ENCODE measurements at places on chromosomes 11 and 22. TPM values are rescaled to one million over a fixed set of nuclear protein-coding genes. Genes with fewer than 3 reads are reported as not detected.

DNA sequence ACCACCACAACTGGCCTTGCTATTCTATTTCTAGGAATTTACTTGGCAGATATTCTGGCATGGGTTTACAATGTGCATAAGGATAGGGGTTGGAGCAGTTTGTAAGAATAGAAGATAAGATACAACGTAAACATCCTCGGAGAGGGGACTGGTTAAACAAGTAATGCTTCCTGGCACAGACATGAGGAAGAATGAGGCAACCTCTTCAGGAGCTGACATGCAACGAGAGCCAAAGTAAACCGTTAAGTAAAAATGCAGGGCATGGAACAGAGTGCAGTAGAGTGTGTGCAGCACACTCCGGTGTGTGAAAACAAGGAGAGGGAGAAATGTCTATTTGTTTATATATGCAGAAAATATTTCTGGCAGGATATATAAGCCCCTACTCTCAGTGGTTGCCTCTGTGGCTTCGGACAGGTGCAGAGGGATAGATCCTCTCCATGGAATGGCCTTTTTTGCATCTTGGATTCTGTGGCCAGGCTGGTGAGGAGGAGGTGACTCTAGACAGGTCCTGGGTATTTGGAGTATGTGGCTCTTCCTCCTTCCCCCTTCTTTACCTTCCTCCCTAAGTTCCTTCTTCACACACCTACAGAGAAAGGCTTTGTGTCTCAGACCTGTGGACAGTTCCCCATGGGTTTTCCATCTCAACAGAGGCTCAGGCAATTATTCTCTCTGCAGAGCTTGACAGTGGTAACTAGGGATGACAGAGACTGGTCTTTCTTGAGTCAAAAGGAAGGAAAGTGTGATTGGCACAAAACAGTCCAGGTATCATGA lies 2.5 kb downstream of the RAB36 start:
- H3K27me3 ChIP-seq: no peaks in the 10 kb centered on the region
- H3K4me3 ChIP-seq: no peak overlapping the region
- H3K4me1 ChIP-seq: peaks cover 25% of the 10 kb centered on the region
- no peaks in the 10 kb centered on the region for H3K36me3 ChIP-seq

- no peak overlapping the region for H3K4me3 ChIP-seq
- no peaks in the 10 kb centered on the region for H3K36me3 ChIP-seq
Observed at GRCh38 chr22:35230839-35231584, 26.3 kb upstream of the HMGXB4 start.

PGR gene
- 0.03 TPM for total RNA-seq

DNA sequence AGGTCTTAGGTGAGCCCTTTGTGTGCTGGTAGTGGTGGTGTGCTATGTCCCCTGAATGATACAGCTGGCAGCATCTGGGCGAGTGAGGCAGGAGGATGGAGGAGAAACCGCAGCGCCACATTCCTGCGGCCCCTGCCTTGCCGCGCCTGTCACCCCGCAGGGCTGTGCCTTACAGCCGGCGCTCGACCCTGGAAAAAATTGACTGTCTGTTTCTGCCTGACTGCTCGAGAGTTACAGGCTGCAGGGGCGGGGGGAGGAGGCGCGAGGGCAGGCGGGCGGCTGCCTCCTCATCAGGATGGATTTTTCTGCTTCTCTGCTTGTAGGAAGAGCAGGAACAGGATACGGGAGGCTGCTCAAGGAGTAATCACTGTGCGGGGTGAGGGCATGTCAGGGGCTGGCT lies 443.4 kb downstream of the MIAT start:
- DNase-seq: no peak
- no peak overlapping the region for H3K27ac ChIP-seq
- no peaks in the 10 kb centered on the region for H3K36me3 ChIP-seq
- H3K4me1 ChIP-seq: no peaks in the 10 kb centered on the region

ANKK1 gene
- total RNA-seq: not detected

POU2AF2 gene
- total RNA-seq: not detected

OR51B4 gene
- not detected for total RNA-seq

DNA sequence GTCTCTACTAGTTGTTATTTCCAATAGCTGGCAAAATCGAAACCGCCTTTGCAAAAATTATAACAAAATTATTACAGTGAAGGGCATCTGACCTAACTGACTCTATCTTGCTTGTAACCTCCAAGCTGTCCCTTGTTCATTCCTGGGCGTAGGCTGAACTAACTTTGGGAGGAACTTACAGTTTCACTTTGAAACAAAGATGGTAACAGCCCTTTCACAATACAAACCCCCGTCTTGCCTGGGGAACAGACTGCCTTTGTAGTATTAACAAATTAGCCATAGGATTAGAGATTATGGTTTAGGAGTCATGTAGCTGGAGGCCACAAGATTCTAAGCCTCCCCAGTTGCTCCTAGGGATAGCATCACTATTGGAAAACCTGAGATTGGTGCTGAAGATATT lies 131.6 kb upstream of the HSD17B12 start:
- H3K4me3 ChIP-seq: no peak overlapping the region
- H3K27ac ChIP-seq: no peak overlapping the region
- peaks cover 3% of the 10 kb centered on the region for H3K27me3 ChIP-seq
- H3K4me1 ChIP-seq: peaks cover 8% of the 10 kb centered on the region
- no peak for DNase-seq

GRCh38 chr11:18485913-18486528 lies 30.4 kb downstream of the LDHAL6A start:
- peaks cover 5% of the 10 kb centered on the region for H3K4me1 ChIP-seq
- H3K4me3 ChIP-seq: no peak overlapping the region
- no peaks in the 10 kb centered on the region for H3K27me3 ChIP-seq
- no peak for DNase-seq
- peaks cover 3% of the 10 kb centered on the region for H3K36me3 ChIP-seq

GRCh38 chr11:6844356-6844755 lies 1.1 kb upstream of the OR10A5 start:
- no peak overlapping the region for H3K4me3 ChIP-seq
- DNase-seq: no peak
- no peaks in the 10 kb centered on the region for H3K36me3 ChIP-seq
- no peaks in the 10 kb centered on the region for H3K27me3 ChIP-seq
- no peak overlapping the region for H3K27ac ChIP-seq

- no peak overlapping the region for H3K4me3 ChIP-seq
- H3K27ac ChIP-seq: no peak overlapping the region
- H3K36me3 ChIP-seq: no peaks in the 10 kb centered on the region
- H3K27me3 ChIP-seq: no peaks in the 10 kb centered on the region
- no peak for DNase-seq
Observed at GRCh38 chr22:39655831-39656230, 85.3 kb downstream of the CACNA1I start.

- no peaks in the 10 kb centered on the region for H3K4me1 ChIP-seq
- H3K27ac ChIP-seq: no peak overlapping the region
- H3K4me3 ChIP-seq: no peak overlapping the region
- DNase-seq: no peak
Observed at GRCh38 chr11:126329644-126330211, 25.8 kb upstream of the ST3GAL4 start.

DNA sequence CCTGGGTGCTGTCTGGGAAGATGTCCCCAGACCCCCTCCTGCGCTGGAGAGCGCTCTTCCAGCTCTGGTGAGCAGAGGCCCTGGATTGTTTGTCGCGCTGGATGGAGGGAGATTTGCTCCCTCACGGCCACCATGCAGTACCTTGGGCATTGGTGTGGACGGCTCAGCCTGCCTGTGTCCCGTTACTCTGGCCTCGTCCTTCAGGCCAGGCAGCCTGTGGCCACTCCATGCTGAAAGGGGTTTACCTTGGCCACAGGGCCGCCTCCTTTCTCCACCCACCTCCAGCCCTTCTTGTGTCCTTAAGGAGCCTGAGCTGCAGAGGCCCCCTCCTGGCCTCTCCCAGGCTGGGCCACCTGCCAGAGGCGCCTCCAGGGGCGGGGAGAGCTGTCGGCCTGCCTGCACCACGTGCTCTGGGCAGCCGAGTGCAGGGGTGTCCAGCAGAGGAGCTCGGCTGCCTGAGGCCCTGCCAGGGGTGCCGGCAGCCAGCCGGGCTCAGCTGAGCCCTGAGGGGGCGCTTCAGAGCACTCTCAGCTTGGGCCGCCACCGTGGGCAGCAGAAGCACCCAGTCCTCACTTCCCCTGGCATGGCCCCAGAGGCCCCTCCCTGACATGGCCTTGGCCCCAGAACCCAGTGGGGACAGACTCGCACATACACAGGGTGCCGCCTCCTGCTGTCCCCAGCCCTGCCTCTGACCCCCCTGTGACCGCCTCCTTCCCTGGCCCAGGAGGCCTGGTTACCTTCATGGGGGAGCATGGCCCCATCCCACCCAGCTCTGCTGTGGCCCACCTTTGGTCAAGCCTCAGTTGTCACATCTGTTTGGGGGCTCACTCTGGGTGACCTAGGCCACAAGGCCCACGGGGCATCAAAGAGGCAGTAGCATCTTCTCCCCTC lies 3.4 kb downstream of the CCND1 start:
- H3K4me3 ChIP-seq: no peak overlapping the region
- peaks cover 6% of the 10 kb centered on the region for H3K4me1 ChIP-seq
- H3K27ac ChIP-seq: no peak overlapping the region
- no peak for DNase-seq
- H3K36me3 ChIP-seq: no peaks in the 10 kb centered on the region

TMA7B gene
- total RNA-seq: 2.2 TPM

HOATZ gene
- total RNA-seq: not detected

CHCHD10 gene
- 241 TPM for total RNA-seq

DNA sequence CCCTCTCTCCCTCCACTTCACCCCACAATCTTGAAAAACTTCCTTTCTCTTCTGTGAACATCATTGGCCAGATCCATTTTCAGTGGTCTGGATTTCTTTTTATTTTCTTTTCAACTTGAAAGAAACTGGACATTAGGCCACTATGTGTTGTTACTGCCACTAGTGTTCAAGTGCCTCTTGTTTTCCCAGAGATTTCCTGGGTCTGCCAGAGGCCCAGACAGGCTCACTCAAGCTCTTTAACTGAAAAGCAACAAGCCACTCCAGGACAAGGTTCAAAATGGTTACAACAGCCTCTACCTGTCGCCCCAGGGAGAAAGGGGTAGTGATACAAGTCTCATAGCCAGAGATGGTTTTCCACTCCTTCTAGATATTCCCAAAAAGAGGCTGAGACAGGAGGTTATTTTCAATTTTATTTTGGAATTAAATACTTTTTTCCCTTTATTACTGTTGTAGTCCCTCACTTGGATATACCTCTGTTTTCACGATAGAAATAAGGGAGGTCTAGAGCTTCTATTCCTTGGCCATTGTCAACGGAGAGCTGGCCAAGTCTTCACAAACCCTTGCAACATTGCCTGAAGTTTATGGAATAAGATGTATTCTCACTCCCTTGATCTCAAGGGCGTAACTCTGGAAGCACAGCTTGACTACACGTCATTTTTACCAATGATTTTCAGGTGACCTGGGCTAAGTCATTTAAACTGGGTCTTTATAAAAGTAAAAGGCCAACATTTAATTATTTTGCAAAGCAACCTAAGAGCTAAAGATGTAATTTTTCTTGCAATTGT lies 92.3 kb downstream of the CD44 start:
- H3K27ac ChIP-seq: no peak overlapping the region
- no peaks in the 10 kb centered on the region for H3K36me3 ChIP-seq
- DNase-seq: no peak

- no peak overlapping the region for H3K4me3 ChIP-seq
- no peaks in the 10 kb centered on the region for H3K4me1 ChIP-seq
- no peaks in the 10 kb centered on the region for H3K36me3 ChIP-seq
- no peak for DNase-seq
Observed at GRCh38 chr22:50178871-50179869, 6.5 kb upstream of the TRABD start.

BBOX1 gene
- not detected for total RNA-seq

GRCh38 chr11:116180806-116181600 lies 591.8 kb downstream of the BUD13 start:
- H3K4me1 ChIP-seq: no peaks in the 10 kb centered on the region
- no peaks in the 10 kb centered on the region for H3K36me3 ChIP-seq
- no peak overlapping the region for H3K4me3 ChIP-seq
- no peak for DNase-seq

All from GM12878 (cell line).